ENCODE measurements at places on chromosomes 5 and 9.

- no peak for DNase-seq
Observed at GRCh38 chr9:74784506-74784905, 103.2 kb downstream of the TRPM6 start.

DNA sequence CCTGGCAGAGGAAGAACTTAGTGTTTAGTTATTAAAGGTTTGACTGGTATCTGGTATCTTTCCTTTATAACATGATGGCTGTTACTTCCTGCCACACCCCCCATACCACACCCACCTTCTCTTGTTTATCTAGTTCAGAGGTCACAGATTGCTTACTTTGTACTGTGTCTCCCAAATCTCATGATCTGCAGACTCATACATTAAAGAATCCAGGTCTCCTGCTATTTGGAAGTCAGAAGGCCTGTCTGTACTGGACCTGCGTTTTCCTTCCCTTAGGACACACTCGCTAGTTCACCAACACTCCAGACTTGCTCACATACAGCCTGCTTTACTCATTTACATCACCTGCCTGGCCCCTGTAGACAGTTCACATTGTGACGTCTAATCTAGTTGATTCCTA, 39.3 kb downstream of the NUDT12 start:
- no peak for DNase-seq

GRCh38 chr5:16669776-16670175, 53.0 kb upstream of the RETREG1 start:
- no peak for DNase-seq

- DNase-seq, result no peak
Observed at GRCh38 chr5:149684371-149684770, 45.7 kb upstream of the PPARGC1B start.

GRCh38 chr5:10891193-10891592, 130.2 kb upstream of the DAP start:
- DNase-seq, result no peak

DNA sequence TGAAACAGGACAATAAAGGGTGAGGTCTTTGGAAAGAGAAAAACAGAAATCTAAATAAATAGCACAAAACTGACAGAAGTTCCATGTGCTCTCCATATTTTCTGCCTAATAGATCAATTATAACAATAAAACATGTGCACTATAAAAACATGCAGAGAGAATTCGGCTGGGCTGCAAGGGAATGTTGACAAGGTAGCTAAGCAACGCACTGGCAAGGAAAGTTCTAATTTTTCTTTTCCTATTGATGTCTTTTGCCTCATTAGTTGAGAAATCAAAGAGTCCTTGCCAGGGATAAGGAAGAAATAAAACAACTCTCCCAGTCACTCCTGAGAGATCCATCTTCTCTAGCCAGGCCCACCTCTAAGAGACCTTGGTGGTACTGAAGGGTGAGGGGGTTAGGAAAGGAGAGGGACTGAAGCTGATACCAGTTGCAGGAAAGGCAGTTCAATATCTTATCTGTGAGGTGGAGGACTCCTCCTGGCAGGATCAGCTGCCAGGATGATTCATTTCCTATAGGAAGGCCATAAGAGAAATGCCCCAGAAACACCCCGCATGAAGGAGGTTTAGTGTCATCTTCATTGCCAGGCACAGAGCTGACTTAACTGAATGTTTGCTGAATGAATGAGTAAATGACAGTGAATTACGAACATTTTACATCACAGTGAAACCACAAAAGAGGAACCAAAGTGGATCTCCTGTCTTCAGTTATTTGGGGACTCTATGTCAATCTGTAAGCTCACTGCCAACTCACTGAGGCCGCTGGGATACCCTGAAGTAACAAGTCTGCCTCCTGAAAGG, 63.7 kb upstream of the IFNK start:
- DNase-seq, result no peak

GRCh38 chr5:79202076-79202475, 33.9 kb upstream of the JMY start:
- no peak for DNase-seq

DNA sequence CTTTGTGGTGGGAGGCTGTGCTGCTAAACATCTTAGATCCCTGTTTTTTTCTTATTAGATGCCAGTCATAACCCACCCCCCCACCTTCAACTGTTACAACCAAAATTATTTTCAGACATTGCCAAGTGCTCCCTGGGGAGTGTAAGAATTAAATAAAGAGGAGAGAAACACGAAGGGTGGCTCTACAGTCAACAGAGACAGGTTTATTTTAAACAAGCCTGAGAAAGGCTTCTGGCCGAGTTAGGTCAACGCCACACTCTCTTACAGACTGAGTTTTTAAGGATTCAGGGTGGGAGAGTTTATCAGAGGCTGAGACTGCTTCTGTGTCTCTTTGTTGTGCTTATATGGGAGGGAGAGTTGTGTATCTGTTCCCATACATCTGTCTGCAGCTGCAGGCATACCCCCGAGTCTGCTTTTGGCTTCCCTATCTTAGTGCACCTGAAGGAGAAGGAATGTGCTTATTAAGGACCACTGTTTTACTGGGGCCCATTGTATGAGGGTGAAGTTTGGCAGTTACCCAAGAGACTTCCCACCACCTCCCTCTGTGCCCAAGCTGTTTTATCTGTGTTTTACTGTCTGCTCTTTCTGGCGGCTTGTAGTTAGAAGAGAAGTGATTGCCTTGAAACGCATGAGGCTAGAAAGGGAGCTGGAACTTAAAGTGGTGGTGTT, 11.4 kb upstream of the GDA start:
- no peak for DNase-seq

GRCh38 chr5:141951332-141951781, 6.6 kb downstream of the PCDH12 start:
- DNase-seq, result no peak

- no peak for DNase-seq
Observed at GRCh38 chr5:81754621-81755020, 3.7 kb upstream of the SSBP2 start.

- no peak for DNase-seq
Observed at GRCh38 chr5:119067450-119067849, 3.4 kb upstream of the DMXL1 start.

DNA sequence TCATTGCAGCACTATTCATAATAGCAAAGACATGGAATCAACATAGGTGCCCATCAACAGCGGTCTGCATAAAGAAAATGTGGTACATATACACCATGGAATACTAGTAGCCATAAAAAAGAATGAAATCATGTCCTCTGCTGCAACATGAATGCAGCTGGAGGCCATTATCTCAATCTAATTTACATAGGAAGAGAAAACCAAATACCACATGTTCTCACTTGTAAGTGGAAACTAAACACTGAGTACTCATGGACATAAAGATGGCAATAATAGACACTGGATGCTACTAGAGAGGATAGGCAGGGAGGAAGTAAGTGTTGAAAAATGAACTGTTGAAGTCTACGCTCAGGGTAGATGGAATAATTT, 203.9 kb upstream of the CDH9 start:
- DNase-seq, result no peak

GRCh38 chr9:113886466-113886865, 10.4 kb downstream of the ZNF618 start:
- DNase-seq, result no peak

DNA sequence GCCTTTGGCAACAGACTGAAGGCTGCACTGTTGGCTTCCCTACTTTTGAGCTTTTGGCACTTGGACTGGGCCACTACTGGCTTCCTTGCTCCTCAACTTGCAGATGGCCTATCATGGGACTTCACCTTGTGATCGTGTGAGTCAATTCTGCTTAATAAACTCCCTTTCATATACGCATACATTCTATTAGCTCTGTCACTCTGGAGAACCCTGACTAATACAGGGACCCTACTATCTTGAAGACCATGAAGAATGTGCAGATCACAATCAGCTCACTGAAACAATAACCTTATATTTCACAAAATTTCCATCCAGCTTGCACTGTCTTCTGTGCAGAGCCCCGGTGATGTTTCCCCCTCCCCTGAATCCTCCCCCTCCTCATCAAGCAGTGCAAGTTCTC, 39.8 kb downstream of the TMEM215 start:
- DNase-seq, result no peak

- no peak for DNase-seq
Observed at GRCh38 chr5:16909464-16909863, 26.6 kb downstream of the MYO10 start.

DNA sequence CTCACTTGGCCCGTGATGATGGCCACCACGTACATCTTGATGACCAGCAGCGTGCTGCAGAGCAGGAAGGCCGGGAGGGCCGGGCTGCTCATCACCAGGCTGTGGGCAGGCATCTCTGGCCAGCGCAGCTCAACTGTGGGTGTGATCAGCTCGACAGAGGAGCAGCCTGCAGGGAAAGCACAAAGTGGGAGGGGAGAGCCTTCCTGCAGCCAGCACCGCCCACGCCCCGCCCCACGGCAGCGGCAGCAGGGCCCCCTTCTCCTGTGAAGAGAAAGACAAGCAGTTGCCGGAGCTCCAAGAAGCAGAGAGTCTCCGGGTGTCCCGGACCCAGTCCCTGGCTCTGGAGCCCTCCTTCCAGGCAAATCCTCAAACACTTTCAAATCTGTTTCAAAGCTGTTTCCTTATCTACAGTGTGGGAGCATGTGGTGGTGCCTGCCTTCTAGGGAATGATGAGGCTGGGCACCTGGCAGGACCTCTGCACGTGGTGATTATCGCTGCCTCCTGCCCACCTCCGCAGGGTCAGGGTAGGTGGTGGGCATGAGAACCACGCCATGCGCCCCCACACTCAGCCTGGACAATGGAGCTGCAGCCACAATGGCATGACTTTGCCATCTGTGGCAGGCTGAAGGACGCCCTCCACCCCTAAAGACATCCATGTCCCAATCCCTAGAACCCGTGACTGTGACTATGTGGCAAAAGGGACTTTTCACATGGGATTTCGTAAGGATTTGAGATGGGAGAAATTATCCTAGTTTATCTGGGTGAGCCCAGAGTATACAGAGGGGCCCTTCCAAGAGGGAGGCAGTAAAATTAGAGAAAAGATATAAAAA, at the start of gene PTGES:
Gene PTGES, minus strand, starts transcription at position 143 of the 830 bp plus-strand sequence. Its CDS starts 30 bp downstream, at position 113.
- DNase-seq, result no peak

- DNase-seq, result no peak
Observed at GRCh38 chr5:54860321-54860720, 125.1 kb downstream of the ESM1 start.

- DNase-seq, result no peak
Observed at GRCh38 chr9:83299571-83299970, 236.6 kb upstream of the RASEF start.

GRCh38 chr5:169083394-169084018, 217.4 kb downstream of the SLIT3 start:
- DNase-seq, result no peak

- DNase-seq, result no peak
Observed at GRCh38 chr5:29017501-29017900, 1979.1 kb upstream of the CDH9 start.

DNA sequence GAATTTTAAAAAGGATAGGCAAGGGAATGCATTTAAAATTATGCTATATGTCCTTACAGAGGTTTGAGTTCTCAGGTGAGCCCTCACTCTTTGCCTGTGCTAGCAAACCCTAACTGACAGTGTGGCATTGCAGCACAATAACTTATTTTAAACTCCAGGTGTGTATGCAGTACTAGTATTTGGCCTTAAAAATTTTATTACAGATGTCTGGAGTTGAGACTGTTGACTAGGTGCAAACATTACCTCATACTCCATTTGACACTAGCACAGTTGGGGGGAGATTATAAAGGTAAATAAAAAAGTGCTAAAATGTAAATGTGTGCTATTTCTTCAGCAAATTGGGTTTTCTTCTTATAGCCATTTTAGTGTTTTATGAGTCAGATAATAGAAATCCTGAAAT, 407.7 kb downstream of the SH3GL2 start:
- DNase-seq, result no peak

DNA sequence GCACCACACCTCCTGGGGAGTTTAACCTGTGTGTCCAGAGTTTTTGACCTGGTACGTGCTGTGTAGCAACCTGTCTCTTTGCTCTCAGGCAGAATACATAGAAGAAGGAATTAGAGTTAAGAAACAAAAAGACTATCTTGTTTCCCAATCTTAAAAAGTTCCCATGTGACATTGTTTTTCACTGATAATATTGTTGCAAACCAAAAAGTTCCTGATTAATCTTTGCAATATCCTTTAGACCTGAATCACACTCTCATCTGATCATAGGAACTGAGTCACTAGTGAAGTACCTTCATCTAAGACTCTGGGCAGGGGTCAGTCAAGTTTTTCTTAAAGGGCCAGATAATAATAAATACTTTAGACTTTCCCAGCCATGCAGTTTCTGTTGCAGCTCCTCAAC, 35.1 kb downstream of the BASP1 start:
- no peak for DNase-seq

- no peak for DNase-seq
Observed at GRCh38 chr9:113511856-113512761, 48.6 kb downstream of the RGS3 start.

GRCh38 chr9:133842174-133842573, 104.0 kb upstream of the SARDH start:
- DNase-seq, result no peak

DNA sequence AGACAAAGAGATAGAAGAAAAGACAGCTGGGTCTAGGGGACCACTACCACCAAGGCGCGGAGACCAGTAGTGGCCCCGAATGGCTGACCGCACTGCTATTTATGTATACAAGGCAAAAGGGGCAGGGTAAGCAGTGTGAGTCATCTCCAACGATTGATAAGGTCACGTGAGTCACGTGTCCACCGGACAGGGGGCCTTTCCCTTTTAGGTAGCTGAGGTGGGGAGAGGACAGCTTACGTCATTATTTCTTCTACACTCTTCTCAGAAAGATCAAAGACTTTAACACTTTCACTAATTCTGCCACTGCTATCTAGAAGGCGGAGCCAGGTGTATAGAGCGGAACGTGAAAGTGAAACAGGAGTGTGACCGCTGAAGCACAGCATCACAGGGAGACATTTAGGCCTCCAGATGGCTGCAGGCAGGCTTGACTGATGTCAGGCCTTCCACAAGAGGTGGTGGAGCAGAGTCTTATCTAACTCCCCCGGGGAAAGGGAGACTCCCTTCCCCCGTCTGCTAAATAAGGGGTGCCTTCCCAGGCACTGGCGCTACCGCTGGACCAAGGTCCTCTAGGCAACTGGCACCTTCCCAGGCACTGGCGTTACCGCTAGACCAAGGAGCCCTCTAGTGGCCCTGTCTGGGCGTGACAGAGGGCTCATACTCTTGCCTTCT, 6.1 kb upstream of the PRR16 start:
- no peak for DNase-seq

DNA sequence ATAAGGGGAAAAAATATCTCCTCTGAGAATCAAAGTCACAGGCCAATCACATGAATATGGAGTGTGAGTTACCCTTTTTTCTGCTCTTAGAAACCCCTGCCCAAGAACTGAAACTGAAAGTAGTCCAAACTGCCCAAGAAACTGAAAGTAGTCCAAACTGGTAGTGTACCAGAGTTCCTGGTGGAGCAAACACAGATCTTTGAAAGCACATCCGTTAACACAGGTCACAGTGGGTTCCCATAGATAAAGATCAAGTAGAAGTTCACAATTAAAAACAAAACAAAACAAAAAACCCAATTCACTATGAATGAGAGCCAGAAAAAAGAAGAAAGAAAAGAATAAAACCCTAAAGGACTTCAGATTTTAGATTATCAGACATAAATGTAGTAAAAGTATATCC, 332.4 kb upstream of the EFNA5 start:
- no peak for DNase-seq

GRCh38 chr5:132150565-132150964, 77.0 kb downstream of the CSF2 start:
- no peak for DNase-seq
